ENCODE measurements at places on chromosomes 4 and X. TPM values are rescaled to one million over a fixed set of nuclear protein-coding genes. Genes with fewer than 3 reads are reported as not detected.

DIPK2B gene
- not detected for total RNA-seq

MAGEA12 gene
- total RNA-seq, result 1.1 TPM

ASB5 gene
- total RNA-seq, result not detected

STATH gene
- not detected for total RNA-seq

DNA sequence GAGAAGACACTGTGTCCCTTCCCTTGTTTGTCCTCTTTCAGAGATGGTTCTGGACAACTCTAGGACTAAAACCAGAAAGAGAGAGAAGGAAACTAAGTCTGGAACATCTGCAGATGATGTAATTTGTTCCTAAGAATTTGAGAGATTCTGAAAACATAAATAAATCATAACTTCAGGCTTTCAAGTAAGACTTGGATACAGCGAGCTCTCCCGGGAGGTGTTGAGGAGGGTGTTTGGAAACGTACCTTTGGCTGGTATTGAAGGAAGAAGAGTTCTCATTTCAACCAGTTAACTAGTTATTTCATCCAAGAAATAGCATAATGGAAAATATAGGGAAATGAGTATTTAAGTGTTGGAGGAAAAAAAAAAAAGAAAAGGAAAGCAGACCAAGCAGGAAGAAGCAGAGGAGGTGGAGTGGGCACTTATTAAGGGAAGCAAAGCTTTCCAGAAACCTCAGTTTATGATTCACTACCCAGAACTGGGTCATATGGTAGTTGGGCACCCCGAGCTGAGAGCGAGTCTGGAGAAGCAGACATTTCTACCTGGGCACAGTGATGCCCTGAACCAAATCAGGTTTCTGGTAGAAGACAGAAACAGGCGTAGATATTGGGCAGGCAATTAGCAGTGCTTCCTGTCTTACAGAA lies 26.9 kb downstream of the CCNG2 start:
- no peak overlapping the region for H3K4me3 ChIP-seq
- no peaks in the 10 kb centered on the region for H3K36me3 ChIP-seq
- H3K27ac ChIP-seq, result no peak overlapping the region
- peaks cover 15% of the 10 kb centered on the region for H3K4me1 ChIP-seq

DNA sequence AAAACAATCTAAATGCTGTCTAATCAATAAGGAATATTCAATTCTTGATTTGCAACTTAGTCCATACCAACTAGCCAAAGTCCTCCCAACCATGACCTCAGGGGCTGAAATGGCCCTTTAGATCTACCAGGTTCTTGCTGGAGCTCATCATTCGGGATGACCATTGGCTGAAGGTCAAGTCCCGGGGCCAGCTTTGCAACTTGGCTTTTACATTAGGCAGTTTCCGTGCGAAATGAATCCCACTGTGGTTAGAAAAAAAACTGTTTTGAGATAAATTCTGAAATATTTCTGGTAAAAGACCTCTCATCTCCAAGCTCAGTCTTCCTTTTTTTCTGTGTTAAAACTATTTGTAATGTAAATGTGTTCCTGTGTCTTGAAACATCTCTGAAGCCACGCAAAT lies 178.6 kb downstream of the TENM3 start:
- H3K4me3 ChIP-seq, result no peak overlapping the region
- H3K27ac ChIP-seq, result no peak overlapping the region
- H3K36me3 ChIP-seq, result no peaks in the 10 kb centered on the region
- DNase-seq, result no peak
- H3K27me3 ChIP-seq, result no peaks in the 10 kb centered on the region

DNA sequence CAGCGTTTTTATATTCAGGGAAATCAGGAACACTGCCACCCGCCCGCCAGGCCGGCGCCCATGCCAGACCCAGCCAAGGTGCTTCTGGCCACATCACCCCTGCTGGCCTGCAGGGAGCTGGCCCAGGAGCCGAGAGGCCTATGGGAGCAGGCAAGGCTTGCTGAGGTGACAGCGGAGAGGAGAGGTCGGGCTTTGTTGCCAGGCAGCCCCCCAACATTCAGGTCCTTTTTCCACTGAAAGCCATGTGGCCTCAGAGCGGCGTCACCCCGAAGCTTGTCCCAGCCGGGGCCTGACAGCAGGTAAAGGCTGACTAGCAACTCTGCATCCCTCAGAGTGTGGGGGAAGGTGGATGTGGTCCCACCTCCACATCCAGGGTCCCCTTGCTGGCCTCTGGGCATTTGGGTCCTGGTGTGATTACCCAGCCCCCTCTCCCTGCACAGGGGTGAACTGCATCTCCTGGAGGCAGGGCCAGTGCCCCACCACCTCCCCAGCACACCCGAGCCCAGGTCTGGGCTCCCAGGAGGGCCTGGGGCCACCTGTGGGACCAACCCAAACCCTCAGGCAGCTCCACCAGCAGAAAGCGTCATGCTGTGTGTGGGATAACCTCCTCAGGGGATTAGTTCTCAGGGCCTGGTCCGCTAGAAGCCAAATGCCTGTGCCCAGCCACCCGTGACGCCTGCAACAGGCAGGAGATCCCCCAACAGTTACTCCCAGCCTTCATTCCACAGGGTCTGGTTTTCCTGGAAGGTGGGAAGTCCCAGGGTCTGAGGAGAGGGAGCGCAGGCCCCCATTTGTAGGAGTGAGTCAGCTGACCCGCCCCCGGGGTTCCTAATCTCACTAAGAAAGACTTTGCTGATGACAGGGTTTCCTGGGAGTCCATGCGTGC lies at the start of gene PDE6B:
PDE6B (plus strand) TSS at position 869 of the 886 bp plus-strand sequence. CDS start 54 bp downstream, outside the sequence.
- no peak within 1 kb of the TSS for H3K27ac ChIP-seq
- no peak for DNase-seq
- H3K27me3 ChIP-seq, result peaks cover 9% of the 10 kb centered on the region
- peaks cover 12% of the 10 kb centered on the region for H3K4me1 ChIP-seq
- no peak within 1 kb of the TSS for H3K4me3 ChIP-seq

- no peaks in the 10 kb centered on the region for H3K36me3 ChIP-seq
- peaks cover 45% of the 10 kb centered on the region for H3K4me1 ChIP-seq
- peak overlapping the region; percentile 64 for H3K27ac ChIP-seq
- H3K4me3 ChIP-seq, result no peak overlapping the region
- peak; percentile 24 for DNase-seq
Observed at GRCh38 chr4:88818631-88819470, 121.2 kb upstream of the NAP1L5 start.

DNA sequence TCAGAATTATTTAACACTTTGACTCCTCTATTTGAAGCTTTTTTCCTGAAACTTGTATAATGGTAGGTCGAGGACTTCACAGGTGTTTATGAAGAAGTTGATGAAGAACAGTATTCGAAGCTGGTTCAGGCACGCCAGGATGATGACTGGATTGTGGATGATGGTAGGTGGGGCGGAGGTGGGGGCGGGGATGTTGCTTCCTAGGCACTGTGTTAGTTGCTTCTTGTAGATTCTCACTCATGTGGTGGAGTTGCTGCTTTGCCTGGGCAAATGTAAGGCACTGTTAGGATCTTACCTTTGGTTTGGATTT lies 9.4 kb downstream of the POLA1 start:
- H3K27ac ChIP-seq, result no peak overlapping the region
- peaks cover 2% of the 10 kb centered on the region for H3K27me3 ChIP-seq
- no peak for DNase-seq
- H3K36me3 ChIP-seq, result no peaks in the 10 kb centered on the region
- H3K4me1 ChIP-seq, result no peaks in the 10 kb centered on the region
- no peak overlapping the region for H3K4me3 ChIP-seq

DNA sequence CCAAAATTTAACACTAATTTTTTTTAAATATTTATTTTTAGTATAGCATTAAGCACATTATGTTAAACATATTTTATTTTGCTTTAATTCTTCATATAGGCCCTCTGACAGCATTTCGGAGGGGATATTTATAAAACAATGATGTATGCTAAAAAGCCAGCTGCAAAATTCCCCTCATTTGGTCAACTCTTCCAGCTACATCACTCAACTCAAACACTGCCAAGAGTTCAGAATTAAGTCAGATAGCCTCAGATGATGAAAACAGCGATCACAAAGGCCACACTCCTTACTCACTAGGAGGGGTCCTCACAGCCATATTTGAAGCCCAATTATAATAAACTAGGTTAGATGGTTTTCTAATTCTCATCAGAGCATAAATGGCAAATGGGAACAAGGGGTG lies 146.6 kb downstream of the ADAMTS3 start:
- no peak overlapping the region for H3K4me3 ChIP-seq
- DNase-seq, result no peak
- no peak overlapping the region for H3K27ac ChIP-seq
- peaks cover 6% of the 10 kb centered on the region for H3K4me1 ChIP-seq
- H3K27me3 ChIP-seq, result no peaks in the 10 kb centered on the region
- no peaks in the 10 kb centered on the region for H3K36me3 ChIP-seq
